ENCODE measurements at places on chromosomes 2 and 18.

GRCh38 chr18:42028247-42028832 lies 73.3 kb downstream of the PIK3C3 start:
- H3K36me3 ChIP-seq, result peaks cover 18% of the 10 kb centered on the region
- H3K4me3 ChIP-seq, result no peak overlapping the region
- no peak for DNase-seq

- no peak overlapping the region for H3K4me3 ChIP-seq
- no peaks in the 10 kb centered on the region for H3K36me3 ChIP-seq
- no peak for DNase-seq
- H3K4me1 ChIP-seq, result no peaks in the 10 kb centered on the region
- H3K27ac ChIP-seq, result no peak overlapping the region
- H3K27me3 ChIP-seq, result no peaks in the 10 kb centered on the region
Measured at GRCh38 chr2:160224060-160224459, 24.0 kb upstream of the ITGB6 start.

- DNase-seq, result no peak
- peaks cover 8% of the 10 kb centered on the region for H3K36me3 ChIP-seq
- H3K4me1 ChIP-seq, result no peaks in the 10 kb centered on the region
Measured at GRCh38 chr2:172415865-172416183, 11.6 kb upstream of the ITGA6 start.

GRCh38 chr18:35178260-35178659 lies 62.6 kb upstream of the ZNF397 start:
- H3K27ac ChIP-seq, result no peak overlapping the region
- peaks cover 14% of the 10 kb centered on the region for H3K4me1 ChIP-seq
- no peak overlapping the region for H3K4me3 ChIP-seq
- no peaks in the 10 kb centered on the region for H3K27me3 ChIP-seq

DNA sequence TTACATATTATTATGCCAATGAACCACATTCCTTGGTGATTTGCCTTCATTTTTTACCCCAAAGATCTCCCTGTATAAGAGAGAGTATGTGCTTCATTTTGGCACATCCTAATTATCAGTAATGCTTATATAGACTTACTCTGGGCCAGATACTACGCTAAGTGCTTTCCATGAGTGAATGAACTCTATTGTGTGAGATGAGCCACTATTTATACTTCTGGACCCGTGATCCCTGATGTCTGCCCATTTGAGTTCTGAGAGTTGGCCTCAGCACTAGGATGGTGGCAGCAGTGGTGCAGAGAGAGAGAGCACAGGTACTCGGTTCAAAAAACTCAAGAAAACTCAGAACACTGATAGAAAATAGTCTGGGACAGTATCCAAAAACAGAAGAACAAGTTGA lies 17.4 kb upstream of the KCMF1 start:
- no peaks in the 10 kb centered on the region for H3K27me3 ChIP-seq
- no peak for DNase-seq
- no peak overlapping the region for H3K4me3 ChIP-seq
- no peaks in the 10 kb centered on the region for H3K36me3 ChIP-seq
- H3K4me1 ChIP-seq, result no peaks in the 10 kb centered on the region
- no peak overlapping the region for H3K27ac ChIP-seq

DNA sequence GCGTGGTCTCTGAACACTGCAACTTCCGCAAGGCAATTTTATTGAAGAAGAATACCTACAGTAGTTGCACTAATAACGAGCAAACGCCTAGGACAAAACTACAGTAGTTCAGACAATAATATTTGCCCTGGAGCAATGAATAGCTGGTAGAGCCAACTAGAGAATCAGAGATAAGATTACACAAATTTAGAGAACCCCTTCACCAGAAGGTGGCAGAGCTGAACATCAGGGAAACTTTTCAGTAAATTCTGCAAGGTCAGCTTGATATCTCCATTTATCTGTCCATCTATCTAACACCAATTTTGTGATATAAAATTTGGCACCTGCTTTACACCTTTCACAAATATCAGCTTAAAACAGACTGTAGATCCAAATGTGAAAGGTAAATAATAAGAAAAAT lies 43.8 kb downstream of the CDH19 start:
- no peak overlapping the region for H3K27ac ChIP-seq
- H3K4me1 ChIP-seq, result no peaks in the 10 kb centered on the region
- DNase-seq, result no peak
- no peaks in the 10 kb centered on the region for H3K27me3 ChIP-seq

DNA sequence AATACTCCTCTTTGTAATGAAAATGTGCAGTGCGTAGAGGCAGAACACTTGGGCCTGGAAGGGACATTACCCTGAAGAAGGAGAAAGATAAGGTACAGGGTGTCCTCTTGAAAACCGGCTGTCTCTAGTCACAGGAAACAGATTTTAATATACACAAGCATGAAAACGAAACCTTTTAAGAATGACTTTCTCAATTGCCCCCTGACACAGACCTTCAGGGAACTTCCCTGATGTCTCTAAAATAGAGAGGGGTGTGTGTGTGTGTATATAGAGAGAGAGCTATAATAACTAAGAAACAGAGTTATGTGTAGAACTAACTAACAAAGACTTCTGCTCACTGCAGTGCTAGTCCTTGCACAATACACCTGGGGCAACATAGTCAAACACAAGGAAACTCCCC lies 780.0 kb downstream of the CNTNAP5 start:
- no peaks in the 10 kb centered on the region for H3K36me3 ChIP-seq
- H3K4me3 ChIP-seq, result no peak overlapping the region
- H3K27me3 ChIP-seq, result no peaks in the 10 kb centered on the region
- H3K27ac ChIP-seq, result no peak overlapping the region
- H3K4me1 ChIP-seq, result no peaks in the 10 kb centered on the region
- DNase-seq, result no peak

GRCh38 chr2:200373231-200373630 lies 66.7 kb downstream of the SPATS2L start:
- H3K27me3 ChIP-seq, result no peaks in the 10 kb centered on the region
- no peak overlapping the region for H3K27ac ChIP-seq
- H3K4me1 ChIP-seq, result peaks cover 12% of the 10 kb centered on the region

- no peak overlapping the region for H3K27ac ChIP-seq
- no peak overlapping the region for H3K4me3 ChIP-seq
- H3K36me3 ChIP-seq, result no peaks in the 10 kb centered on the region
- DNase-seq, result no peak
Measured at GRCh38 chr2:183242937-183243336, 118.7 kb downstream of the NUP35 start.

- no peak for DNase-seq
- H3K4me1 ChIP-seq, result no peaks in the 10 kb centered on the region
- no peak overlapping the region for H3K4me3 ChIP-seq
- no peaks in the 10 kb centered on the region for H3K27me3 ChIP-seq
Measured at GRCh38 chr18:48310999-48311398, 98.2 kb downstream of the ZBTB7C start.

- no peaks in the 10 kb centered on the region for H3K27me3 ChIP-seq
- H3K27ac ChIP-seq, result peak overlapping the region; percentile 98
- H3K4me1 ChIP-seq, result peaks cover 39% of the 10 kb centered on the region
- peak; percentile 64 for DNase-seq
- peak overlapping the region; percentile 98 for H3K4me3 ChIP-seq
Measured at GRCh38 chr2:88865801-88866371, 174.4 kb downstream of the RPIA start.

DNA sequence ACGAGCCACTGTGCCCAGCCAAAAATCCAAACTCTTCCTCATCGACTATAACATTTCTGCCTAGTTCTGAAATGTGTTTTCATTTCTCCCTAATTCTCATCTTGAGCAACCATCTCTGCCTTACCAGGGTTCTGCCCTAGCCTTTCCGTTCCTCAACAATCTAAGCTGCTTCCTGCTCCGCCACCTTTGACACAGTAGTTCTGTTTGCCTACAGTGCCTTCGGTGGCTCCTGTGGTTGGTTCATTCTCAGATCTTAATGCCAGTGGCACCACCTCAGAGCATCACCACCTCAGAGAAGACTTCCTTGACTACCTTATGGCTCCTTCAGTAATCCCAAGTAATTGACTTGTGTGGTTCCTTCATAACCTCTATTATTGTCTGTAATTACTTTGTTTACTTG lies 3.8 kb downstream of the SOCS6 start:
- peaks cover 21% of the 10 kb centered on the region for H3K27me3 ChIP-seq
- H3K4me1 ChIP-seq, result peaks cover 7% of the 10 kb centered on the region
- H3K4me3 ChIP-seq, result no peak overlapping the region
- no peak for DNase-seq
- peak overlapping the region; percentile 66 for H3K27ac ChIP-seq
- H3K36me3 ChIP-seq, result no peaks in the 10 kb centered on the region

- H3K27me3 ChIP-seq, result no peaks in the 10 kb centered on the region
- peaks cover 7% of the 10 kb centered on the region for H3K4me1 ChIP-seq
- peak; percentile 53 for DNase-seq
- H3K4me3 ChIP-seq, result peak within 1 kb of the TSS; percentile 80
Measured at GRCh38 chr2:165203689-165204559, at the start of gene SCN3A. SCN3A (minus strand) TSS chr2:165204050; CDS start chr2:165176394, 27,656 bp downstream.

DNA sequence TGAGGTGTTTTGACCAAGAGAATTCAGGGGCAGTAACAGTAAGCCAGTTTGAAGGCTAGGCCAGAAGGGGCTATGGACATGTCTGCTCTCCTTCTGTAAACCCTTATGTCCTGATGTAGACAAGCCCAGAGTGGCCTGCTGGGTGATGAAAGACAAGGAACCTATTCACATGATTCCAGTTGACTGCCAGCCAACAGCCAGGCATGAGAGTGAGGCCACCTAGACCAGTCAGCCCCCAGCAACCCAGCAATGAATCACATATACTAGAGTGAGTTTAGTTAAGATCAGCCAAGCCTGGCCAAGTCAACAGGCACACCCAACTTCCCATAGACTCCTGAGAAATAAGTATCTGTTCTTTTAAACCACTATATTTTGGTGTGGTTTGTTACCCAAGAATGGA lies 1889.7 kb upstream of the CELF4 start:
- no peak overlapping the region for H3K27ac ChIP-seq
- no peak overlapping the region for H3K4me3 ChIP-seq
- H3K4me1 ChIP-seq, result no peaks in the 10 kb centered on the region
- H3K27me3 ChIP-seq, result no peaks in the 10 kb centered on the region
- no peaks in the 10 kb centered on the region for H3K36me3 ChIP-seq

- no peaks in the 10 kb centered on the region for H3K36me3 ChIP-seq
- H3K4me1 ChIP-seq, result no peaks in the 10 kb centered on the region
- no peak for DNase-seq
- no peak overlapping the region for H3K27ac ChIP-seq
- H3K4me3 ChIP-seq, result no peak overlapping the region
Measured at GRCh38 chr2:189276277-189276676, 96.7 kb upstream of the COL5A2 start.

DNA sequence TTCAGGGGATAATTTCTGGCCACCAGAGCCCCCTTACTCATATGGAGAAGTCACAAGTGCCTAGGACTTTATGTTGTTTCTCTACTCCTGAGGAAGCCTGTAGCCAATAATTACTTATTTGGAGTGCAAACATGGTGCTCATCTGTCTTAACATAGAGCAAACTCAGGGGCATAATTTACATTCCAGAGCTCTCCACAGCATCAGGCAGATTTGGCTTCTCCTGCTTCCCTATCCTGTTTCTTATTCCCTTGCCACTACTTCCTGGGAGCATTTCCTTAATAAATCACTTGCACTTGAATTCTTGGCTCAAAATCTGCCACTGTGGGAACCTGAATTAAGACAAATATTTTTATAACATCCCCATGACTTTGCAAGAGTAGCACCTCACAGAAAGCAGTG lies 960.9 kb downstream of the SOCS6 start:
- no peak overlapping the region for H3K27ac ChIP-seq
- no peaks in the 10 kb centered on the region for H3K36me3 ChIP-seq
- no peak for DNase-seq
- H3K4me3 ChIP-seq, result no peak overlapping the region

GRCh38 chr2:241269707-241270520 lies 45.6 kb downstream of the HDLBP start:
- H3K36me3 ChIP-seq, result peaks cover under 1% of the 10 kb centered on the region
- no peak overlapping the region for H3K27ac ChIP-seq
- no peak for DNase-seq
- no peaks in the 10 kb centered on the region for H3K27me3 ChIP-seq
- H3K4me1 ChIP-seq, result peaks cover 44% of the 10 kb centered on the region

- no peak overlapping the region for H3K4me3 ChIP-seq
- no peaks in the 10 kb centered on the region for H3K36me3 ChIP-seq
- no peaks in the 10 kb centered on the region for H3K27me3 ChIP-seq
- peaks cover 16% of the 10 kb centered on the region for H3K4me1 ChIP-seq
- no peak for DNase-seq
Measured at GRCh38 chr2:4139316-4139715, 435.9 kb downstream of the DCDC2C start.

DNA sequence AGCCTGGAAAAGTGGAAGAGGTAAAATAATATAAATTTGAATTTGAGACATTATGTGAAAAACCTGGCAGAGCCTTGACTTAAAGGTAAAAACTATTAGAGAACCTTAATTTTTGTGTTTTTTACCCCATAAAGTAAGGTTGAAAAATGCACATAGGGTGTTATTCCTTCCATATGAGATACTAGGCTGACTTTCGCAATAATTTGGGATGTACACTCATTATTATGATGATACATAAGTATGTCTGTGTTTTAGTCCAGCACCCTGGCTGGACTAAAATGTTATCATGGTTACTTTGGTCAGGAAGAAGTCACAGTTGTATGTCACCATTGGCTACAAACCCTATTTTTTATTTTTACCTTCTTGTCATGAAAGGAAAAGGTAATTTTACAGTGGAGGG lies 19.8 kb downstream of the NEMP2 start:
- peaks cover 2% of the 10 kb centered on the region for H3K4me1 ChIP-seq
- DNase-seq, result no peak
- H3K4me3 ChIP-seq, result no peak overlapping the region
- H3K27ac ChIP-seq, result peak overlapping the region; percentile 72
- no peaks in the 10 kb centered on the region for H3K27me3 ChIP-seq
- peaks cover 21% of the 10 kb centered on the region for H3K36me3 ChIP-seq

GRCh38 chr2:76501641-76502040 lies 790.9 kb upstream of the GCFC2 start:
- H3K4me3 ChIP-seq, result no peak overlapping the region
- H3K36me3 ChIP-seq, result no peaks in the 10 kb centered on the region
- DNase-seq, result no peak
- no peak overlapping the region for H3K27ac ChIP-seq

DNA sequence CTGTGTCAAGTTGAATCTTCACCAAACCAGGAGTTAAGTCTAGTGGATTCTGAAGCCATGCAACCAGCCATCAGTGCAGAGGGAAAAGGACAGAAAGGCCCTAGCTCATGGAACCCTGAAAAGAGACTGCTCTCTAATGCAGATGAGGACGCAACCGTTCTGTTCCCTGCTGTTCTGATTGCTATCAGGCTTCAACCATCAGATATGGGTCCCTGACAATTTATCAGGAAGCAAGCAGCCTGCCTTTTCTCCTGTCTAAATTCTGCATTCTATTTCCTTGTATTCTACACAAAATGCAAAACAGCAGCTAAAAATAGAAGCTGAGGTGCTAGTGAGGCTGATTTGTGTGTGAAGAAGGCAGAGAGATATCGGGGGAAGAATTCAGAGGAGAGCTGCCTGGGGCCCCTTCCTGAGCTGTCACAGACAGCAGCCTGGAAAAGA lies 68.4 kb upstream of the RTN4 start:
- H3K27me3 ChIP-seq, result peaks cover 26% of the 10 kb centered on the region
- H3K36me3 ChIP-seq, result no peaks in the 10 kb centered on the region
- no peak overlapping the region for H3K4me3 ChIP-seq
- DNase-seq, result no peak
- no peak overlapping the region for H3K27ac ChIP-seq
- H3K4me1 ChIP-seq, result peaks cover 17% of the 10 kb centered on the region

Data from naive B cell (primary cell).